ENCODE measurements at places on chromosomes 13 and 19.

DNA sequence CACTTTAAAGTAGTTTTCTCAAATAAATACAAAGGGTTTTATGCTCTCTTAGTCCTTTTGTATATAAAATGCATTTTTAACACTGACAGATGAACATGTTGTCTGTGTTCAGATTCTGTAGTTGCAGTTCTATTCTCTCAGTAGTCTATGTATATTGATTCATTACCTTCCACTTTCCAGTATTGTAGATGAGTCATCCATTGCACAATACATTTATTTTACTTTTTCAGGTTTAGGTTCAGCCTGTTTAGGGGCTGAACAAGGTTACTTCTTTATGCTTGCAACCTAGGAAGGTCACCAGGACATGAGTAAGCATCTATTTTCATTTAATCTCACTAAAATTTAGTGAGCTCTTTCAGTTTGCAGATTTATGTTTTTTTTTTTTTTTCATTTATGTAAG, 173.6 kb downstream of the NALCN start:
- DNase-seq, result no peak

- DNase-seq, result no peak
These were observed 713.0 kb upstream of the PCDH9 start for GRCh38 chr13:67943116-67943515.

DNA sequence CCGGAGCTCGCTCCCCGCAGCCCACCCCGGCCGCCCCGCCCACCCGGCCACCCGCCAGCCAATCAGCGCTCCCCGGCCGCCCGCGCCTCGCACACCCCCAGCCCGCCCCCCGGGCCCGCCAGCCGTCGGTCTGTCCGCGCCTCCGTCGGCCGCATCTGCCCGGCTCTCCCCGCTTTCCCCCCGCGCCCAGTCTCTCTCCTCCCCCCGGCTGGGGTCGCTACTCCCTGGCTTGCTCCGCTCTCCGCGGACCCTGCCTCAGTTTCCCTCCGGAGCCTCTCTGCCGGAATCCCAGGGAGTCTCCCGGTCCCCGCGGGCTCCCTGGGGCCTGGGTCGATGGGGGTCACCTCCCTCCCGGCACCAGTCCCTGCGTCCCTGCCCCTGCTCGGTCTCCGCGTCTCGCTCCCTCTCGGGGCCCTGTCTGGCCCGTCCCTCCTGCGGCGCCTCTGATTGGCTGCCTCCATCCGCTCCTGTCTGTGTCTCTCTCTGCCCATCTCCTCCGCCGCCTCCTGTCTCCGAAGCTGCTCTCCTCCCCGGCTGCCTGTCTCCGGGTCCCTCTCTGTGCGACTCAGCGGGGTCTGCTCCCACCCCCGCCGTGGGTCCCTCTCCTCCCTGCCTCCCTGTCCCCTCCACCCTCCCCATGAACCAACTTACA, 484 bp downstream of the IL11 start:
- DNase-seq, result peak; percentile 63

- DNase-seq, result no peak
These were observed 155.8 kb upstream of the FNDC3A start for GRCh38 chr13:48819899-48820298.

DNA sequence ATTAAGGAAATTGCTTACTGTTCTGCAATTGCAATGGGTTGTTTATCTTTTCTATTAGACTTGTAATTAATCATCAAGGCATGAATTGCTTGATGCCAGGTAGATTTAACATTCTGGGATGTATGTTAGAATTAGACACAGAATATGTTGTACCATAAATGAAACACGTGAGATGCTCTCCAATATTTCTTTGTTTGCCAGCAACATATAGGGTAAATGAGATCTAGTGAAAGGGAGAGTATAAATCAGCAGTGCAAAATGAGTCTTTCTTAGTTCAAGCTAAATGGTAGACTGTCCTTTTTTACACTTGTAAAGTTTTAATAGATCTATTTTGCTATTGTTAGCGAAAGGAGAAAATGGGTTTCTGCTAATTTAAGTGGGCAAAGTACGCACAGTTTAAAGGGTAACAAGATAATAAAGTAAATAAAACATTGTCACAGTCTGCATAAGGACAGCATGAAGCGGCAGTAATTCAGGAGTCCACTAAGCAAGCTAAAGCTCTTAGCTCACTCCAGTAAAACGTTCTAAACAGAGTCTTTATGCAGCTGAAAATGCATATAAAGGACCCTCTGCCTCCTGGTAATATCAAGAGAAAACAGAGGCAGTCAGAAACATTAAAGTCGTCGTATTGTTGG, 1137.1 kb downstream of the OLFM4 start:
- no peak for DNase-seq

- no peak for DNase-seq
These were observed 805 bp downstream of the TMEM205 start for GRCh38 chr19:11345122-11345803.

DNA sequence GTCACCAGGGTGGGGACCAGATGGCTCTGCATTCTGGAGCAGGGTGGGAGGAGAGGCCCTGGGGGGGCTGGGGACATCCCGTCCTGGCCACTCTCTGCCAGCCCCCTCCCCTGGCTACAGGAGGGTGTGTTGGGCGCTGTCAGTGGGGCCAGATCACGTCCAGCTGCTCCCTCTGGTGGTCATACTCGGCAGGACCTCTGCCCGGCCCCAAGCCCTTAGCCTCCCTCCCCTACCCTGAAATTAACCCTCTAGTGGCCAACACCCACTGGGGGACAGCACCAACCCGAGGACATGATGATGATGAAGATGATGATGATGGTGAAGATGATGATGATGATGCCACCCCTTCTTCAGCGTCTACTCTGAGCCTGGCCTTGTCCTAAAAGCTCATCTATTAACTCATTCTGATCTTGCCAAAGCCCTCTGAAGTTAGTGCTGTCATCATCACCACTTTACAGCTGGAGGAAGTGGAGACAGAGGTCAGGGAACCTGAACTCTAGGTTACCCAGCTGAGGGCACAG, 590 bp upstream of the LGI4 start:
- DNase-seq, result peak; percentile 90

DNA sequence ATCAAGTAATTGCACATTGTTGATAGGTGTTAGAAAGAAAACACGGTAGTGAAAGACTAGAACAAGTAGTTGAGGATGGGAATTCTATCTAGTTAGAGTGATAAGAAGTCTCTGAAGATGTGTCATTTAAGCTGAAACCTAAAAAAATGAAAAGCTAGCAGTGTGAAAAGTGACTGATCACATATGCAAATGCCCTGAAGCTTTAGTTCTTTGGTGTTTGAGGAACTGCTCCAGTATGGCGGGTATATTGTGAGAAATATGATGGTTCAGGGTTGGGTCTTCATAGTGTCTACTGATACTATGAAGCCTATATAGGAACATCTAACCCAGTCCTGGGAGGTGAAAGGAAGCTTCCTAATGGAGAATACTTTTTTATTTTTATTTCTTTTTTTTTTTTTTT, 45.0 kb downstream of the GPALPP1 start:
- peak; percentile 57 for DNase-seq

DNA sequence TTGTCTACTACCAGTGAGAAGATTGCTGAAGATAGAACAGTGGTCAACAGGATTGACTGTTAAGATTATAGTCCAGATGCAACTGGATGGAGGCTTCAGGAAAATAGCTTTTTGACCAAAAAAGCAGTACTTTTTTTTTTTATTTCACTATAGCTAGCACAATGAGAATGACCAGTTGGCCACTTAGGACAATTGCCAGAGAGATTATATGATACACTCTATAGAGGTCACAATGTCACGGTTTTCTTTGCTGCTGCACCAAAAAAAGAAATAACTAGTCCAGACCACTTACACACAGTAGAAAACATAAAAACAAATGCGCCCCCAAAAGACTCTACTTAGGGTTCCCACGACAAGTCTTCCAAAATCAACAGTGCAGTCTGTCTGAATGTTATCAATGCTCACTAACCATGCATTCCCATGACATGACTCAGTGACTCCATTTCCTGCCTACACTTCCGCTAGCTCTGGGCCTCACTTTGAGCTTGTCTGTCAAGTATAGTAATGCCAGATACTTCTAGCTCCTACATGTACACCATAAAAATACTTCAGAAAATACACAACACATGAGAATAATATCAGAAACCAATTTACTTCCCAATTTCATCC, 209.1 kb upstream of the STARD13 start:
- no peak for DNase-seq

- DNase-seq, result no peak
These were observed 947.9 kb downstream of the PCDH17 start for GRCh38 chr13:58579468-58579867.

GRCh38 chr19:11574689-11575088, 2.8 kb downstream of the ACP5 start:
- no peak for DNase-seq

DNA sequence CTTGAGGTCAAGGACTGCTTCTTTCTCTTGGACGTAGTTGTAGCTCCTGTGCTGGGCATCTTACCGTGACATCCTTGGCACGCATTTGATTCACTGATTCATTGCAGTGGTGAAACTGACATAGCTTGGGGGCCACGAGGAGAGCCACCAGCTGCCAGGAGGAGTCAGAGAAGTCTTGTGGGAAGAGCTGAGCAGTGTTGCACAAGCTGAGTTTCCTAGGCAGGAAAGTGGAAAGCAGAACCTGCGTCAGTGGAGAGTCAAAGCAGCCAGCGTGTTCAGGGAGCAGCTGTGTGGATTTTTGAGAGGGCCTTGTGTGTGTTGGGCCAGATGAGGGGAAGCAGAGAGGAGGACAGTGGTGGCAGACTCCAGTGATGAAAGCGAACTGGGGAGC, 5.3 kb upstream of the GPR183 start:
- no peak for DNase-seq

DNA sequence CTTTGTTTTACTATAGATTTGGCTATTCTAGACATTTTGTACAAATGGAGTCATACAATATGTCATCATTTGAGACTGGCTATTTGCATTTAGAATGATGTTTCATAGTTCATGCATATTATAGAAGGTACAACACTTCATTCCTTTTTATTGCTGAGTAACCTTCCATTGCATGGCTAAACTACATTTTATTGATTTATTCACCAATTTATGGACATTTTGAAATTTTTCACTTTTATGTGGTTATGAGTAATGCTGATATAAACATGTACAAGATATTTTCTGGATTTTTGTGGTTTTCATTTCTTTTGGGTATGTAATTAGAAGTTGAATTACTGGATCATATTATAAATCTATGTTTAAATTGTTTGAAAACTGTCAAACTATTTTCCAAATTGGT, 710.3 kb upstream of the SLITRK5 start:
- no peak for DNase-seq

- DNase-seq, result no peak
These were observed 4.7 kb upstream of the MVB12A start for GRCh38 chr19:17415121-17415520.

GRCh38 chr13:75452564-75452963, 29.4 kb downstream of the TBC1D4 start:
- DNase-seq, result no peak

- DNase-seq, result no peak
These were observed 29.8 kb downstream of the ZNF571 start for GRCh38 chr19:37564624-37565369.

DNA sequence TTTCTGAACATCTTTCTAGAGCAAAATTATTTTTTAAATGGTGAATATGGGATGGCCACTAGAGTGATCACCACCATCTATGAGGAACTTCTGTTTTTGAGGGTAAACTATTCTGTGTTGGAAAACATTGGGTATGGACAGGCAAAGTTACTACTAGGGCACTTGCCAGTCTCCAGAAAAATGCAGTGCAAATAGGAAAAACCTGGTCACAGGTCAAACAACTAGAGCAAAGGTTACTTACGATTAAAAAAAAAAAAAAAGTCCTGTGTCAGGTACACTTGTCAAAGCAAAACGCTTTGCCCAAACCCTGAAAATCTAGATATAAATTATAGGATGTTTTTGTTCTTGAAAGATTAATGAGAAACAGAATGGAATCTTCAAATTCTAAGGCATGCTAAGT, 66.2 kb downstream of the SLITRK1 start:
- no peak for DNase-seq

DNA sequence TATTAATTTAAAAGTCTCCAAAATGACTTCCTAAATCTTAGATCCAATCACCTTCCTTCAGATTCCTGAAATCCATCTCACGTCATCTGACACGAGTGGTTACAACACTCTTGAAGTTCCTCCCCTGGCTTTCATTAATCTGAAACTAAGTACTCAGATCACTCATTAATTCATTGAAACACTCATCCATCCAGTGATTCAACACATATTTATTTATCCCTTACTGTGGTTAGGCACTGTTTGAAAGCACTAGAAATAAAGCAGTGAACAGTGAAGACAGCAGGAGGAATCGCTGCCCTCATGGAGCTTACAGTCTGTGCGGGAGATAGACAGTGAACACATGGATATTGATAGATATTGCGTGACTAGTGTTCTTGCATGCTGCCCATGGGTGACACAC, 472.4 kb downstream of the DCT start:
- DNase-seq, result no peak

DNA sequence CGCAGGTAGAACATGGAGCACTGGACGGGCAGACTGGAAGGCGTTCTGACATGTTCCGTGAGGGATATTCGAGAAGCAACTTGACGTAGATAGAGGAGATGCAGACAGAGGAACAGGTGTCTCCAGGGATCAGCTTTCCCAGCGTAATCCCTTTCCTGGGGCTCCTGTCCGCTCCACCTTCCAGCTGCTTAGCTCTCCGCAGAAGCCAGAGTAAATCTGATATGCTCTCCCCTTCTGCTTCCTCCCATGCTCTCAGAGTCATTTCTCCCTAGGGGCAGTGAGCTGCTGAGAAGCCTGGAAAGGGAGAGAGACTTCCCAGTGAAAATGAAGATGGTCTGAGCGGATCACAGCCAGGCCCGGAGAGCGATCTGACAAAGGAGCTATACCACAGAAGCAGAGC, 23.0 kb upstream of the OLFM4 start:
- no peak for DNase-seq

GRCh38 chr19:55642153-55643002, 1.1 kb upstream of the ZNF581 start:
- peak; percentile 90 for DNase-seq

- DNase-seq, result peak; percentile 90
These were observed 34.4 kb downstream of the GSX1 start for GRCh38 chr13:27826379-27827353.

DNA sequence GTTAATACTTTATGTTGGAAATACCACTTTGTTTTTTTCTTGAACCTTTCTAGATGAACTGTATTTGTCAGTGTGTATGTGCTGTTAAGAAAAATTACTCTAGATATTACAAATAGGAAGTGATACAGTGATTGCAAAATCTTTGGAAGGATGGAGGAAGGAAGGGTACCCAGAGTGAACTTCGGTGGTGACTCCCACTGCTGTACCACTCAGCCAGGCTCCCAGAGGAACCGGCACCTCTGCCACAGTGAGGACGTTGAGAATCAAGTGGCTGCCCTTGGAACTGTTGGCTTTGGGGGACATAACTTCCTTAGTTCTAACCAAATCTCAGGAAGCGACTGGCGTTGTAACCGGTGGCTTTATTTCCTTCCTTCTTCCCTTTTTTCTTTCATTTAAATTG, 184.7 kb downstream of the PCCA start:
- no peak for DNase-seq

DNA sequence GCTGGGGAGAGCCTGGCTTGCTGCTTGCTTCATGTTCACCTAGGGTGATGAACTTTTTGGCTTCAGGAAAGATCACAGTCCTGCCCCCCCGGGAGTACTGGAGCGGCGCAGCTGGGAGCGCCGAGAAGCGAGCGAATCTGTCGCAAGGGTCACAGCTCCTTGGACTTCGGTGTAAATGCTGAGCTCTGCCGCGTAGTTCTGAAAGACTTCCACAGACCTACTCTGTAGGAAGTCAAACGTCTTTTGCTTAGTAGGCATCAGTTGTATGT, 2.7 kb downstream of the ING1 start:
- DNase-seq, result peak; percentile 62

- DNase-seq, result no peak
These were observed 10.0 kb upstream of the NDUFS7 start for GRCh38 chr19:1373534-1374249.

- DNase-seq, result no peak
These were observed 90.7 kb downstream of the GNG7 start for GRCh38 chr19:2611483-2612464.

All from Karpas-422 (cell line).